HS-27A (cell line): ENCODE measurements at places on chromosomes 13 and 19.

- DNase-seq, result no peak
Measured at GRCh38 chr13:44887515-44887914, 101.8 kb downstream of the NUFIP1 start.

- no peak for DNase-seq
Measured at GRCh38 chr19:47093841-47094240, 19.7 kb downstream of the ZC3H4 start.

- no peak for DNase-seq
Measured at GRCh38 chr19:5286465-5287029, 54.1 kb downstream of the PTPRS start.

- no peak for DNase-seq
Measured at GRCh38 chr19:2702170-2703076, at the start of gene GNG7. Gene GNG7, minus strand, starts transcription at chr19:2702694. Its CDS starts 182,006 bp downstream, at chr19:2520688.

DNA sequence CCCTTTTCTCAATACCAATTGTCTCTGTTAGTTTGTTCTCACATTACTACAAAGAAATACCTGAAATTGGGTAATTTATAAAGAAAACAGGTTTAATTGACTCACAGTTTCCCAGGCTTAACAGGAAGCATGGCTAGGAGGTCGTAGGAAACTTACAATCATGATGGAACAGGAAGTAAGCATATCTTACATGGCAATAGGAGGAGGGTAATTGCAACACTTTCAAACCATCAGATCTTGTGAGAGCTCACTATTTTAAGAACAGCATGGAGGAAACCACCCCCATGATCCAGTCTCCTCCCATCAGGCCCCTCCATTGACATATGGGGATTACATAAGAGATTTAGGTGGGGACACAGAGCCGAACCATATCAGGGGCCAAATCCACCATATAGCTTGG lies 1210.1 kb upstream of the SPRY2 start:
- no peak for DNase-seq

GRCh38 chr19:18185538-18185937 lies 7.5 kb upstream of the MPV17L2 start:
- DNase-seq, result no peak

GRCh38 chr13:36872621-36873020 lies 47.4 kb downstream of the SMAD9 start:
- DNase-seq, result no peak

GRCh38 chr13:58056426-58056825 lies 424.9 kb downstream of the PCDH17 start:
- DNase-seq, result no peak

GRCh38 chr13:39952249-39953233 lies 297.1 kb downstream of the COG6 start:
- DNase-seq, result no peak

DNA sequence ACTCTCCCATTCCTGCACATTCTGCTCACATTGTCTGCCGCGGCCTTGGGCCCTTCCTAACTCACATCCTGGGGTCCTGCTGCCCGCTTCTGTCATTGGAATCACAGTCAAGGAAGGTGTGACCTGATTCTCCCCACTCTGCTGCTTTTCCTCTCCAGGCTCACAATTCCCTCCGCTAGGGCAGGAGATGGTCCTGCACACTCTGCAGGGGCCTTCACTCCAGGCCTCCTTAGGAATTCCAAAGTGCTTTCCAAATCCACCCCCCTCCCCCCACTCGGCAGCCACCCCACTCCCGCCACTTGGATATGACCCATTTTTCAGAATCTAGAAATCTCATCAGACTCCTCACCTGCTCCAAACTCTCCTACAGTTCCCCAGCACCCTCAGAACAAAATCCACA lies 3.1 kb upstream of the SLC5A5 start:
- DNase-seq, result no peak

- DNase-seq, result no peak
Measured at GRCh38 chr19:58553799-58554493, 959 bp downstream of the CHMP2A start.

DNA sequence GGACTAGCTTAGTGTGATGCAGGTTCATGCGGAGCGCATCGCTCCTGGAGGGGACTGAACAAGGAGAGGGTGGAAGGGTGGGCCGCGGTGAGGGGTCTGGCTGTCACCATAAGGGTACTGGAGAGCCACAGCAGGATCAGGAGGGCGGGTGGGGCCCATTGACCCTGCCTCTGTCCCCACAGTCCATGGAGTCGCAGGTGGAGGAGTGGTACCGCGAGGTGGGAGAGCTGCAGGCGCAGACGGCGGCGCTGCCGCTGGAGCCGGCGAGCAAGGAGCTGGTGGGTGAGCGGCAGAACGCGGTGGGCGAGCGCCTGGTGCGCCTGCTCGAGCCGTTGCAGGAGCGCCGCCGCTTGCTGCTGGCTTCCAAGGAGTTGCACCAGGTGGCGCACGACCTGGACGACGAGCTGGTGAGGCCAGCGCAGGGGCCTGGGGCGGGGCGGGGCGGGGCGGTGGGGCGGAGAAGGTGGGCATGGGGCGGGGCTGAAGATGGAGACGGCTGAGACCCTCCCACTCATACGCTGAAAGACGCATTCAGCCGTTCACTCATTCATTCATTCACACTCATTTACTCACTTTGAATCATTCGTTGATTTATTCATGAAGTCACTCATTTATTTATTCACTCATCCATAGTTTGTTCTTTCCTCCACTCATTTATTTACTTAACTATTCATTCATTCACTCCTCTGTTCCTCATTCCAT lies 27.5 kb upstream of the SHKBP1 start:
- DNase-seq, result no peak

DNA sequence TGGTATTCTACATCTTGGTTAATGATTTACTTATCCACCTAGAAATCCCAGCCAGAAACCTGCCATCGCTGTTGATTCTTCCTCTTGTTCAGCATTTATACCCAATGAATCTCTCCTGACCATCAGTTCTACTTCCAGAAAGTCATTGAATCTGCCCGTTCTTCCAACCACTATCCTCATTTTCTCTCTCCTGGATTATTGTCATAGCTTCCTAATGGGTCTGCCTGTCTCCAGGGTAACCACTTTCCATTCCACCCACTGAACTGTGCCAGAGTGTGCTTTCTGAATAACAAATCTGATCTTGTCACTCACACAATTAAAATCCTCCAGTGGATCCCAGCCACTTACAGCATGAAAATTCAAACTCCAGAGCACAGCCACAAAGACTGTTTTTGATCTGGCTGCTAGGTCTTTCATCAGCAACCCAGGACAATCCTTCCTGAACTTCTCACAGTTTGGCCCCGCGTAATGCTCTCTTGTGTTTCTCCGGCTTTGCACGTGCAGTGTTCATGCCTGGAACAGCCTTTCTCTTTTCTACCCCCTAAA lies 330.6 kb downstream of the SPRY2 start:
- DNase-seq, result no peak

- no peak for DNase-seq
Measured at GRCh38 chr13:37811441-37811840, 58.1 kb downstream of the TRPC4 start.

DNA sequence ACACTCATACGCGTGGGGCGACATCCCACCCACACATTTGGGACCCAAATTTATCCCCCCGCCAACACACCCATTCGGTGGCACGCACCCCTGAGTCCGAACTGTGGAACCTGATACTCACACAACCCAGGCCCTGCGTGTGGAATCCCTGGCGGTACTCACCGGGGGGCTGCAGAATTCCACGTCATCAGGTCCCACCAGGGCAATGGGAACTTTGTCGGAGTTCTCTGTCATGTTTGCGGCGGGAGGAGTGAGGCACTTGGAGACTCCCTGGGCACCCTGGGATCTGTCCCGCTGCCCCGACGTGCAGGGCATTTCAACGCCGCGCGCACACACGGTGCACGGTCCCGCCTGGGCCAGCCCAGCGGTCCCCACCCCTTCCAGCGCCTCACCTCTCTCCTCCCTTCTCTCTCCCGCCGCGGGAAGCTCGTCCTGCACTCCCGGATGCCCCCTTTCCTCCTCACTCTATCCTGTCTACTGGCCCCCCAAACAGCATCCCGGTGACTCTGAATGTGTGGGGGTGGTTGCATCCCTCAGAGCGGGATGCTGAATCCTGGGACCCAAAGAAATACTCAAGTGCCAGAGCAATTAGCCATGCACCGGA lies at the start of gene CNMD:
TSS of gene CNMD (minus strand) at position 353 of the 604 bp plus-strand sequence. CDS start at position 234, 119 bp downstream.
- no peak for DNase-seq

GRCh38 chr19:3698386-3698950 lies 1.8 kb downstream of the PIP5K1C start:
- DNase-seq, result no peak

GRCh38 chr19:12965017-12965811 lies 4.2 kb upstream of the DAND5 start:
- DNase-seq, result no peak

- DNase-seq, result no peak
Measured at GRCh38 chr13:29934531-29935308, 84.3 kb upstream of the UBL3 start.

GRCh38 chr19:6589711-6590257 lies 1.2 kb downstream of the CD70 start:
- DNase-seq, result no peak

- DNase-seq, result no peak
Measured at GRCh38 chr13:73168226-73168952, 109.6 kb downstream of the KLF5 start.

- DNase-seq, result no peak
Measured at GRCh38 chr13:87153371-87153770, 517.8 kb upstream of the SLITRK5 start.

GRCh38 chr13:55160867-55161266 lies 1979.9 kb upstream of the PRR20A start:
- no peak for DNase-seq

DNA sequence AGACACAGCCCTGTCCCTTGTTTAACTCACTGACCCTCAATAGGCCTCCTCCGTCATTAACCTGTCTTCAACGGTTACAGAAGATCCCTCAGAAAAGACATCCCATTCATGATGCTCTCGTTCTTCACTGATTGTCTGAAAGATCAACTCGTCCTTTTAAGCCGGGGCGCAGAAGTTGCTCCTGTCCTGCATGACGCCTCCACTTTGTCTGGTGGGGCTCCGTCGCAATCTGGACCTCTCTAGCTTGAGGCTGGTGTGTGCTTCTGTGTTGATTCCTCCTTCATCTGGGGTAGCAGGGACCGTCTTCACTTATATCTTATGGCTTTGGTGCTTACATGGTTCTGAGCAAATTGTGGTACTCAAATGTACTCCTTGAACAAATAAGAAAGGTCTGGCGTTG lies 766.0 kb upstream of the PCDH9 start:
- no peak for DNase-seq

- no peak for DNase-seq
Measured at GRCh38 chr19:18135712-18136584, 17.0 kb upstream of the PIK3R2 start.

DNA sequence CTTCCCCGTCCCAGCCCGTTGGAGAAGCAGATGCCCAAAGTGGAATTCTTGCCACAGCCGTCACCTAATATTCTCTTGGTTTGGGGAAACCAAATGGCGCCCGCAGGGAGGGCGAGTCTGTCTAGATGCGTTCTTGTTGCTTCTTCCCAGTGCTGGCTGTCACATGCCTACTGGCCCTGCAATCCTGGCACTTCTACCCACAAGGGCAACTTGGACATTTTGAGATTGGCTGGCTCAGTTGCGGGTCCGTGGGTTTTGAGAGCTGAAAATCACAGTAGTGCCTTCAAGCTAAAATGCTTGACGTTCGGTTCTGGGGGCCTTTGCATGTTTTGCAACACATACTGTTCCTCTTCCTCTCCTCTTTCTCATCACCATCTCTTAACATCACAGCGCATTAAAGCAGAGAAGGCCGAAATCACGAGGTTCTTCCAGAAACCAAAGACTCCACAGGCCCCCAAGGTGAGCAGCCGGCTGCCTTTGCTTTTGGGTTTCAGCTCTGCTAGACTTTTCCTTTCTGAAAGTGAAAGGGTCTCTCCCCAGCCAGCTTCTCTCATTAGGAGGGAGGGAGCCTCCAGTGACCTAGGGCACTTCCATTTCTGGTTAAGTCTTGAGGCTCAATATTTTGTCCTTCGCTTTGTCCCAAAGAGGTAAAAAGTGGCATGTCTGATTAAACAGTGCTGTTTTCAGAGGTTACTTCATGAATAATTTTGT lies 21.1 kb downstream of the CHAF1A start:
- no peak for DNase-seq

GRCh38 chr19:2428321-2428690 lies 920 bp upstream of the TIMM13 start:
- no peak for DNase-seq

GRCh38 chr19:10052602-10053360 lies 33.3 kb upstream of the SHFL start:
- no peak for DNase-seq

GRCh38 chr13:111462221-111462764 lies 141.9 kb downstream of the TEX29 start:
- no peak for DNase-seq

GRCh38 chr13:41382431-41382830 lies 71.4 kb downstream of the NAA16 start:
- no peak for DNase-seq

GRCh38 chr13:21710163-21710562 lies 39.3 kb downstream of the FGF9 start:
- DNase-seq, result no peak

DNA sequence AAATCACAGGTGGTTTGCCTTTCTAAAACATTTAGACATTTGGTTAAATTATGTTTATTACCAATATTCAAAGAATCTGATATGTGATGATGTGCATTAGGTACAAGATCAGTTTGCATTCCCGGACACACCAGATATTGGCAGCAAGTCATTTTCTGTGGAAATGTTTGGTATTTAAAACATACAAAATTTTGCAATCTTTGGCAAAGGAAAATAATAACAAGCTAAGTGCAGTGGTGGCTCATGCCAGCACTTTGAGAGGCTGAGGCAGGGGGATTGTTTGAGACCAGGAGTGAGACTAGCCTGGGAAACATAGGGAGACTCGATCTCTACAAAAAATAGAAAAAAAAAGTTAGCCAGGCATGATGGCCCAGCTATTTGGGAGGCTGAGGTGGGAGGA lies 29.1 kb upstream of the TSC22D1 start:
- no peak for DNase-seq

- no peak for DNase-seq
Measured at GRCh38 chr13:28329395-28330158, 165.4 kb downstream of the FLT1 start.

GRCh38 chr19:36838784-36839324 lies 667 bp upstream of the ZNF790 start:
- no peak for DNase-seq

GRCh38 chr13:113129480-113129879 lies 6.9 kb downstream of the F10 start:
- no peak for DNase-seq

GRCh38 chr13:32897296-32897695 lies 118.9 kb upstream of the KL start:
- DNase-seq, result no peak
